ENCODE measurements at places on chromosomes 16 and 17.

DNA sequence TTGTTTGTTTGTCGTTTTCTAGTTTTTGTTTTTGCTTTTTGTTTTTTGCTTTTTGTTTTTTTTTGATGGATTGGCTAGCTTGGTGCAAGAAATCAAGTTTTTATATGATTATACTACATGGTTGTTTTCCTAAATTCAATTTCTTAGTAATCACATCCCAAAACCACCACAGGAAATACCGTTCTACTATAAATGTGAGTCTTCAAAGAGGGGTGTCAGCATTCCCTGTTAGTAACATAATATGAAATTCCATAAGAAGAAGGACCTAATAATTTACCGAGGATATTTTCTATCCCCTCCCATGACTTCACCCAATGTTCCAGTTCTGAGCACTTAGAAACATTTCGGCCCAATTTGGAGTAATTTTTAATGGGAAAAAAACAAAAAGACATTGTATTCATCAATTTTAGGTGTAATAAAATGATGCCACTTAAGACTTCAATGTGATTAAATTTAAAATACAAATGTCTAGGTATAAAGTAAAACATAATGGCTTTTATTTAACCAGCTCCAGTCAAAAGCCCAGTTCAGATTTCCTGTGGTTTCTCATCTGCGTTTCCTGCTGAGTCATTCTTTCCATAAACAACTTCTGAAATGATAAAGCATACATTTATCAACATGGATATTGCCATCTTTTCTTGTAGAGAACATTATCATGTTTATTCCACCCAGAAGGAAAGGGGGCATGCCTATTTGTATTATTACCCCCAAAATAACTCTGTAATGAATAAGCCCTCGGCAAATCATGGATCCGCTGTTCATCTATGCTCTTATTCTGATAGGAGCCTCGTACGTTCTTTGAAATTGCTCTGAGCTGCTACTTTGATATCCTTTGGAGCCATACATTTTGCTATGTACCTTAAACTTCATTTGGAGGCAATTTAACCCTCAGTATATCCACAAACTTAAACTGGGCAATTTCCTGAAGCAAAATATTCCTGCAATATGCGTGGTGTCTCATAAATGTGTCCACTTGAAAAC lies 28.1 kb downstream of the HSBP1 start:
- DNase-seq: peak; percentile 72

DNA sequence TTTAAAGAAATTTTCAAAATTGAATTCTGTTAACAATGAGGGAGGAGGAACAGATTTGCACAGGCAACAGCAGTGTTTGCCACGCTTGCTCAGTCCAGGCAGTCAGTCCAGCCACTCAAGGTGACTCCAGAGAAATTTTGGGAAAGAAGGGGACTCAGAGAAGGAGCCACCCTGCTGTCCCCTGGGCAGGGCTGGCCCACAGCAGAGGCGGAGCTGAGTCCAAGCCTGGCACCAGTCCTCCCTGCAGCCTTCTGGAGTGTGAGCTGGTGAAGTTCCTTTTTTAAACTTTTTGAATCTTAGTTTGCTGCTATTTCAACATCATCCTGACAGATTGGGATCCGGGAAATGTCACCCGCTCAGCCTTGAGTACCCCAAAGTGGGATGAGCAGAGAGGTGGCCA lies 14.5 kb upstream of the SLC47A2 start:
- DNase-seq: no peak

DNA sequence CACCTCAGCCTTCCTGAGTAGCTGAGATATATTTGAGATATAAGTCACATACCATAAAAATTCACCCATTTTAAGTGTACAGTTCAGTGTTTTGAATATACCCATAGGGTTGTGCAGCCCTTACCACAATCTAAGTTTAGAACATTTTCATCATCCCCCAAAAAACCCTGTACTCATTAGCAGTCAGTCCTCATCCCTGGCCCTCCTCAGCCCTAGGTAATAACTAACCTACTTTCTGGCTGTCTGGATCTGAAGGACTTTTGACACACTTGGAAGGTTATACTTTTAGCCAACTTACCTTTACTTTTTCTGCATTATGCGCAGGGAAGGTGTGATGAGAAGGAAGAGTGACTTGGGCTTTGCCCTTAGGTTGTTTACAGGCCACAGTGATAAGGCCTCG lies 4.0 kb upstream of the PLEKHG4 start:
- DNase-seq: no peak

DNA sequence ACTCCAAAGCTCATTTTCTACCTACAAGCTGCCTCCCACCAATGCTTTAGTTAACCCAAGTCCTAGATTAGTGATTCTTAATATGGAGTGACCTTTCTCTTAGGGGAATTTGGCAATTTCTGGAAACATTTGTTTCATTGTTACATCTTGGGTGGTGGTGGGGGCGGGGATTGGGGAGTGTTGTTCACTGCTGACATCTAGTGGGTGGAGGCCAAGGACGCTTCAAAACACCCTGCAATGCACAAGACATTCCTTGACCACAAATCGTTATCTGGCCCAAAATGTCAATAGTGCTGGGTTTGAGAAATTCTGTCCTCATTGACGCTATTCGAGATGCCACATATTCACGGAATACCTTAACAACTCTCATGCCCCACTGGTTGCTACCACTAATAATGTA lies 282.9 kb downstream of the RBFOX1 start:
- DNase-seq: no peak

GRCh38 chr17:83153681-83154310 lies 74.4 kb downstream of the METRNL start:
- no peak for DNase-seq

GRCh38 chr16:28067604-28068379 lies 4.3 kb upstream of the GSG1L start:
- DNase-seq: peak; percentile 26

DNA sequence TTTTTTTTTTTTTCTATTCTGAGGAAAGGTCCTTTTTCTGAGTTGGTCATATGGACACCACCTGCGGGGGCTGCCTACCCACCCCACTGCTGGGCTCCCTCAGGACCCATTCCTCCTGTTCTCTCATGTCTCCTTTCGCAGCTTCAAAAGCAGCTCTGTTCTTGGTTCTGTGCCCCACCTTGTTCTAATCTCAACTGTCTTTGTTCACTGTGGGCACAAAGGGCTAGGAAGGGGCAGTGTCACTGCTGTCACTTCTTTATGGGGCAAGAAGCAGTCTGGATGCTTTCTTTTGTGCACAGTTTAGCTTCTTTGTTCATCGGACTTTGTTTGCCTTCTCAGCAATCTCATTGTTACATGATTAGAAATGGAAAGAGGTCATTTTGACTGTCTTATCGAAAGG lies 7.1 kb downstream of the GOSR2 start:
- no peak for DNase-seq

- no peak for DNase-seq
These were observed 115.4 kb downstream of the ZNF778 start for GRCh38 chr16:89332902-89333245.

GRCh38 chr16:85176541-85177447 lies 64.5 kb upstream of the CIBAR2 start:
- DNase-seq: no peak

DNA sequence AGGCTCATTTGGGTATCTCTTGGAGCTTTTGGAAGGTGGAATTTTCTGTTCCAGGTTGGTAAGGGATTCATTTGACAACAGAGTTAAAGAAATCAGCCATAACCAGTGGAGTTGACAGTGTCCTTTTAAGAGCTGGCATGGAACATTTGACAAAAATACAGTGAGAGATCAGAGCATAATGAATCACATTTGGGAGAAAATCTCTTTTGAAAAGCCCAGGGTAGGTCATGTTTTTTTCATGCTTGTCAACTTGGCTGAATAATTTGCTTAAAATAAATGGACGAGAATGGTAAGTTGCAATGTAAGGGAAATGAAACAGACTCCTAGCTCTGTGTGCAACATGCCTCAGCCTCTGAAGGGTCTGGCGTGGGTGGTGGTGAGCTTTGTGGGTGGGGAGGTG lies 235.3 kb upstream of the N4BP1 start:
- no peak for DNase-seq

- no peak for DNase-seq
These were observed 284.9 kb downstream of the SOX9 start for GRCh38 chr17:72405662-72406230.

DNA sequence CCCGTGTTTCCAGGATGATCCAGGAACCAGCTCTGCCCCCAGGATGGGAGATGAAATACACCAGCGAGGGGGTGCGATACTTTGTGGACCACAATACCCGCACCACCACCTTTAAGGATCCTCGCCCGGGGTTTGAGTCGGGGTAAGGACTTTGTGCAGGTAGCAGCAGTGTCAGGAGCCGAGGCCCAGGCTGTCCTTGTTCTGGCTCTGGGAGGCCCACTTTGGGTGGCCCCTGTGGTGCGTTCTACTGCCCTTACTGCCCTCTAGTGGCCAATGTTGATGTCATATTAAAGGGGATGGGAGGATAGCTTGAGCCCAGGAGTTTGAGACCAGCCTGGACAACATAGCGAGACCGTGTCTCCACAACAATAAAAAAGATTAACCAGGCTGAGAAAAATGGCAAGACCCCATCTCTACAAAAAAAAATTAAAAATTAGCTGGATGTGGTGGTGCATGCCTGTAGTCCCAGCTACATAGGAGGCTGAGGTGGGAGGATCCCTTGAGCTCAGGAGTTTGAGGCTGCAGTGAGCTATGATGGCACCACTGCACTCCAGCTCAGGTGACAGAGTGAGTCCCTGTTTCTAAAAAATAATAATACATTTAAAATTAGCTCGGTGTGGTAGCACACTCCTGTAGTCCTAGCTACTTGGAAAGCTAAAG lies 20.9 kb upstream of the CLEC18A start:
- DNase-seq: peak; percentile 87

- DNase-seq: peak; percentile 69
These were observed 14.3 kb upstream of the NUBP1 start for GRCh38 chr16:10729104-10730048.

DNA sequence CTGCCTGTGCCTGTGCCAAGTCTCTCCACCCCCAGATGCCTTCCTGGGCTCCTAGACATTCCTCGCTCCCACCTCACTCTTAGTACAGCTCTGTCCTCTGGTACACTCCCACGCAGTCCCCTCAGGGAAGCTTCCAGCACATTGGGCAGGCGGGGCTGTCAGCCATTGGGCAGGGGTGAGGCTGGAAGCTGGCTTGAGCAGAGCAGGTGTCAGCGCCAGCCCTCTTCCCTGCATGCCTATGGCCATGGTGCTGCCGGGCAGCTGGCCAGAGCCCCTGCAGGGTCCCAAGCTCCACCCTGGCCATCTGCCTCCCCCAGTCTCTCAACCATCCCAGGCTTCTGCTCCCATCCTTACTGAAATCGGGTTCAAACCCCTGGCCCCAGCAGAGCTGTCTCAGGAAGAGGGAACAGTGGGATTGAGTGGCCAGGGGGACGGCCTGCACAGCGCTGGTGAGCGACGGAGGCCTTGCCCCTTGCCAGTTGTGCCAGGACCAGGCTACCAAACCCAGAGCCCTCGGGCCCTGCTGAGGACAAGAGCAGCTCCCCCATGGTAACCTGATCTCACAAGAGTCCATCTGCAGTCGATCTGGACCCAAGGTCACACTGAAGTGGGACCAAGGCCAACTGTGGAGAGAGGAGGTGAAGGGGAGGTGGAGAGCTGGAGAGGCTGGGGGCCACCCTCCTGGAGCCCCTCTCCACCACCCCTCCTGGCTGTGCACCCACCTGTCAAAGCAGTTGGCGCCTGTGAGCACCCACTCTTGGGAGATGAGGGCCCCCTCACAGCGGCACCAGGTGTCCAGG lies 2.4 kb upstream of the B9D1 start:
- DNase-seq: peak; percentile 53

DNA sequence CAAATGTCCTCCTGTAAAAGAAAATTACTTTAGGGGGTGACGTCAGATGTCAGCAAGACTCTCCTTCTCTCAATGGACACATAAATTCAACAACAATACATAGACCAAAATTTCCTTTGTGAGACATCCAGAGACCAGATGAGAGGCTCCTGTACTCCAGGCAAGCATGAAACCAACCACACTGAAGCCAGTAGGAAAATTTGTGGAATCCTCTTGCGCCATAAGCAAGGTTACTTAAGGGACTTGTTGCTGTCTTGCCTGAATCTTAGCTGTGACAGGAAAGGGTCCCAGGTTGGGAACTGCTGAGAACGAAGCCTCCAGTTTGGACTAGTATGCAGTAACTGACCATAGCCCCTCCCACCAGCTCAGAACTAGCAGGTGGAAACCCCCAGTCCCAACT lies 56.0 kb downstream of the CEP112 start:
- peak; percentile 46 for DNase-seq

DNA sequence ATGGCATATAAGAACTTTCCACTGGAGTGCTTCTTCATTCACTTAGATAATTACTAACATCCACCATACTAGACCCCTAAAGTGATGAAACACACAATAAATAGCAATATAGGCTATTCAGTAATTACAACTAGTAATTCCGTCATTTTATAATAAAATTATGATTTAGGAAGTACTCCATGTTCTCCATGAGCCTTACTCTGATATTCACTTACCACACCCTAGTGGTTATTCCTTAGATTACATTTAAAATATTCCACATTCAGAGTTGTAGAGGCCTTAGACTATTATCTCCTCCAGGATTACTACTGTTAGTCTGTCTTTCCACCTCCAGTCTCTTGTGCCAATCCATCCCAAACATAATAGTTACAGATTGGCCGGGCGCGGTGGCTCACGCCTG lies 62.4 kb downstream of the STH start:
- peak; percentile 50 for DNase-seq

- DNase-seq: peak; percentile 60
These were observed 9.7 kb upstream of the SNF8 start for GRCh38 chr17:48954300-48954755.

DNA sequence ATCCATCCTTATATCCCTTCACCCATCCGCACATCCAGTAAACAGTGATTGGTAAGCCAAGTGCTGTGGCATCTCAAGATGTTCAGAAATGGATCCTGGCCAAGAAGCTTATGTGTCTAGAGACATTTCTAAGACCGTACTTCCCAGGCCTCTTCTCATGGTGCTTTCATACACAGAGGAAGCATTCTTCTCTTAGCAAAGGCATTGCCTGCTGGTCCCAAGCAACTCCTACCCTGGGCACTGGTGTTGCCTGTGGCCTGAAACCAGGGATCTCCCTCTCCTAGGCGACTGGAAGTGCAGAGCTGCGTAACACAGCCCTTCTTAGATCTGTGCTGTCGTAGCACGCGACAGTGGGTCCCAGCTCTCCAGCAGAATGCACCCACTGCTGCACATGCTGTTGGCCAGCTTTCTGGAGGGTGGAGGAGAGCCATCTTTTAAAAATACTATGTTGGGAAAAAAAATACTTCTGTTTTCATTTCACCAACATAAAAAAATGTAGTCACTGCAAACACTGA lies 182.9 kb downstream of the CCDC182 start:
- DNase-seq: no peak

DNA sequence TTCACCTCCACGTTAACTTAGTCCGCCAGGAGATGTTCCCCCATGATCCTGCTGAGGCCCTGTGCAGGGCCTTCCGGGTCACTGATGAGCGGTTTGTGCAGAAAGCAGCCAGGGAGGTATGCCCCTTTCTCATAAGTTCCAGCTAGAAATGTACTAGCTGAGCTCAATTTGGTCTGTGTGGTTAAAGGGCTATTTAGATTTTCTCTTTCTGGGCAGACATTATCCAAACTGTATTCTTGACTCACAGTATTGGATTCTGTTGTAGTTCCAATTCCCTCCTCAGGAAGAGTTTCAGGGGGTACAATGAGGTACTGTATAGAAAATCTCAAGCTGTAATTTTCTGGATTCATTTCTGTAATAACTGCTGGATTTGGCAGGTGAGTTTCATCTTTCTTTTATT lies 137.1 kb downstream of the TRIM37 start:
- DNase-seq: no peak

Data from adipocyte (in vitro differentiated cells).